ENCODE measurements at places on chromosomes 7 and 10.

DNA sequence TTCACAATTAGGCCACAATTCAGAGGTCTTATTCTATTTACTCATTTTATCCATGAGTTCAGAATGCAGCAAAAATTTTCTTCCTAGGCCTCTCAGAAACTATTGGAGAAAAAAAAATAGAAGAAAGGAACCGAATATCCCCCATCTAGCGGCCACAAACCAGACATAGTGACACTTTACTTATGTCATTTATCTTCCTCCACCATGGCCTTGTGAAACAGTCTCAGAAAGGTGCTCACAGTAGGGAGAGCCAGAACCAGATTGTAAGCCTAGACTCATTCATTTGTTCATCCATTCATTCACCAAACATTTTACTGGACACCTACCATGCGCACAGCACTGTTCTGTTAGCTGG, 16.0 kb downstream of the CREB3L2 start:
- DNase-seq: no peak

- no peak for DNase-seq
Measured at GRCh38 chr10:58609532-58610150, 97.0 kb downstream of the BICC1 start.

GRCh38 chr10:48926764-48927540, 12.7 kb downstream of the LRRC18 start:
- no peak for DNase-seq

DNA sequence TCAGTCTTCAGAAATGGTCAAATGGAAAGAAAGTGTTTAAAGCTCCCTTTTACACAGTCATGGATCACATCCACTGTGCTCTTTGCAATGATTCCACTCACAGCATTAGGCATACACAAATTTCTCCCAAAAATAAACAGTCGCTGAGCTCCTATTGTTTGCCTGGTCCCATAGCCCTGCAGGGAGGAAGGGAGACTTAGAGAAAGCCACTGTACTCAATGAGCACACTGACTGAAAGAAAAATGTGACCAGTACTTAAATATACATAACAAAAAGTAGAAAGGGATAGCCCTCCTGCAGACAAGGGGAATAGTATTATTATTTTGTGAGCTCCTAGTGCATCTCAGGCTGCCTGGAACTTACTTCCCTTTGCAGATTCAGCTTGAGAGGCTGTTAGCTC, 853.2 kb downstream of the GRID1 start:
- DNase-seq: no peak

DNA sequence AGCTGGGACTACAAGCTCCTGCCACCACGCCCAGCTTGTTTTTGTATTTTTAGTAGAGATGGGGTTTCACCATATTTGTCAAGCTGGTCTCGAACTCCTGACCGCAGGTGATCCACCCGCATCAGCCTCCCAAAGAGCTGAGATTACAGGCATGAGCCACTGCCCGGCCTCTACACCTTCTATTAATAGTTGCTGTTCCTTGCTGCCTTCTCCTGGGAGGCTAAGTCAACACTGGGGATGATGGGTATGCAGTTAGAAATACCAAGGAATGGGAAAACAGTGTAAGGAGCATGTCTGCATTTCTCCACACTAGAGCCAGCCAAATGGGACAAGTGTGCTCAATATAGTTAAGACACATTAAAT, 97.3 kb upstream of the PDLIM1 start:
- DNase-seq: no peak

DNA sequence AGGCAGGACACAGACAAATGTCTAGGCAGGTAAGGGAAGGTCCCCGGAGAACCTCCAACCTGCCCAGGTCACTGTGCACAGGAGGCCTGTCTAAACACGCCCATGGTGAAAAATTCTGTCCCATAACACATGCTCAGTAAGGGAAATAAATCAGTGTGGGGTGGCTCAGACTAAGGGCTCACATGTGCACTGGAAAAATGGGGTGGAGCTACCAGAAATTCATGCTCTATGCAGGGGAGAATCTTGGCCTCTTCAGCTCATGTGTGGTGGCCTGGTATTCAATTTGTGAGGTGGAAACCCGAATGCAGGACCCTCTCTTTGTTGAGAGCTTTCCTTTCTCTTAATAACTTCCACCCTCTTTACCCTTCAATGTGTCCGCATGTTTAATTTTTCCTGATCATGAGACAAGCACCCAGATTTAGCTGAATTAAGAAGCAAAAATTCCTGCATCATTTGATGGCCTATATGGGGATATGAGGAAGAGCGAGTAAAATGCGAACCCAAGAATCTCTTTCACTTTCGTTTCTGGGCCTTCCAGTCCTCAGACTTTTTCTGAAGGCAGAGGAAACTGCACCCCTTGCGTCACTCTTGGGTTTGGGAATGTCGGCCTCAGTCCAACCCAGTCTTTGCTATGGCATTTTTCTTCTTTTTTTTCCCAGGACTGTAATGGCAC, 163.2 kb downstream of the DGKB start:
- no peak for DNase-seq

All from activated CD8-positive, alpha-beta T cell treated with anti-CD3 and anti-CD28 coated beads, Interleukin-2, amount 10 ng/mL, durations not matched to agents 7 days and 5 days (primary cell).